Activated CD8-positive, alpha-beta memory T cell treated with anti-CD3 and anti-CD28 coated beads for 1 hour (primary cell): ENCODE measurements at places on chromosomes 7 and 10.

DNA sequence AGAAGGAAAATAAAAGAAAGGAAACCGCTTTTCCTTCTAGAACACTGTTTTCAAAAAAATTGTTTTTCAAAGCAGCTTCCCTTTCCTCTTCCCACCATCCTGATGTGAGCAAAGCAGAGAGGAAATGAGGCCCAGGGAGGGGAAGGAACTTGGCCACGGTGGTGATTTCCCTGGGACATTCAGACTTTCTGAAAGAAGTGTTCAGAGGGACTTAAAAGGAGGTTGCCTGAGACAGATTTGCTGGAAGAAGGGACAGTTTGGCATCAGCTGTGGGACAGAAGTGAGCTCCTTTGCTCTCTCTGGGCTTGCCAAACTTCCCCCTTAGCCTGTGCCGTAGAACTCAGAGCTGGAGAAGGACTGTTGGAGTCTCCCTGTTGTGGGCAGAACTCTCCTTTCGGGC lies 30.3 kb downstream of the ADCYAP1R1 start:
- no peak for DNase-seq

DNA sequence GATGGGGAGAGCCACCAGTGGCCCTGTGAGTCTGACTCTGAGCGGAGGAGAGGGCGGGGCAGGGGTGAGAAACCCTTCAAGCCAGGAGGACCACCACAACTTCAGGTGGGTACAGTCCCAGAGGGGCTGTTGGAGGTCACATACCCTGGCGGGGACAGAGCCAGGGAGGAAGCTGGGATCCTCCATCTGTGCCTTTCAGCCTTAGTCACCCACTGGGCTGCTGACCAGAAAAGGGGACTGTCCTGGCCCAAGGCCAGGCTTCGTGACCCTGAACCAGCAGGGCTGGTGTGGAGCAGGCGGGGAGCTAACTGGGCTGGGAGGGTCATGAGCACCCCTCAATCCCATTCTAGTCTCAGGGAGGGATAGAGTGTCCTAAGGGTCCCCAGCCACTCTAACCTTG lies 1.5 kb upstream of the CALHM3 start:
- no peak for DNase-seq

- DNase-seq, result no peak
Observed at GRCh38 chr7:29449569-29450260, 113.9 kb upstream of the PRR15 start.

DNA sequence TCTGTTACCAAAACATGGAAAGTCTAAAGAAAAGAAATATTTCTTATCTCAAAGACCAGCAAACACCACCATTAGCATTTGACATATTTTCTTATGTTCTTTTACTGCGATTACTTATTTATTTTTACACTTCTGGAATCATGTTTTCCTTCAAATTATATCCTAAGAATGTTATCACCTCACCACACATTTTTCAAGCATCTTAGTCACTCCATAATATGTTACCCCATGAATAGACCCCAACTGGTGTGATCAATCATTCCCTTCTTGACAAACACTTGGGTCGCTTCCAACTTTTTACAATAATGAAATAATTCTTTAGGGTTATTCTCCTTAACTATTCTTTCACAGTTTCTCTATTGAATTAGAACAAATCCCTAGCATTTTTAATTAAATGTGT lies 67.4 kb downstream of the AMPH start:
- DNase-seq, result no peak

- DNase-seq, result no peak
Observed at GRCh38 chr7:79471283-79471682, 17.8 kb upstream of the MAGI2 start.

DNA sequence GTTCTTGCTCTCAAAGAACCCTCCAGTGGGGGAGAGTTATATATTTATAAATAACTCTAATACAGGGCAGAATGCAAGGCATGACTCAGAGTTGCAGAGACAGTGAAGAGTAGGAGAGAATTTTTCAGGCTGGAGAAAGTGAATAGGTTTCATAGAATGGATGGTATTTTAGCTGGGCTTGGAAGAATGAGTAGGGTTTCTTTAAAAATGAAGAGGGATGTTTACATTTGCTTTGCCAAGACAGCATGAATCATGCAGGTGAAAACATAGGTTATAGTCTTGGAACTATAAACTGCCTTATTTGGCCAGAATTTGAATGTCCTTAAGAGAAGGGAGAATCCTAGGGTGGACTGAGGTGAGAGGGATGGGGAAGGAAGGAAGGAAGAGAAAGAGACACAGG lies 124.8 kb downstream of the CPED1 start:
- no peak for DNase-seq

GRCh38 chr7:91193141-91193540 lies 71.1 kb upstream of the FZD1 start:
- no peak for DNase-seq

DNA sequence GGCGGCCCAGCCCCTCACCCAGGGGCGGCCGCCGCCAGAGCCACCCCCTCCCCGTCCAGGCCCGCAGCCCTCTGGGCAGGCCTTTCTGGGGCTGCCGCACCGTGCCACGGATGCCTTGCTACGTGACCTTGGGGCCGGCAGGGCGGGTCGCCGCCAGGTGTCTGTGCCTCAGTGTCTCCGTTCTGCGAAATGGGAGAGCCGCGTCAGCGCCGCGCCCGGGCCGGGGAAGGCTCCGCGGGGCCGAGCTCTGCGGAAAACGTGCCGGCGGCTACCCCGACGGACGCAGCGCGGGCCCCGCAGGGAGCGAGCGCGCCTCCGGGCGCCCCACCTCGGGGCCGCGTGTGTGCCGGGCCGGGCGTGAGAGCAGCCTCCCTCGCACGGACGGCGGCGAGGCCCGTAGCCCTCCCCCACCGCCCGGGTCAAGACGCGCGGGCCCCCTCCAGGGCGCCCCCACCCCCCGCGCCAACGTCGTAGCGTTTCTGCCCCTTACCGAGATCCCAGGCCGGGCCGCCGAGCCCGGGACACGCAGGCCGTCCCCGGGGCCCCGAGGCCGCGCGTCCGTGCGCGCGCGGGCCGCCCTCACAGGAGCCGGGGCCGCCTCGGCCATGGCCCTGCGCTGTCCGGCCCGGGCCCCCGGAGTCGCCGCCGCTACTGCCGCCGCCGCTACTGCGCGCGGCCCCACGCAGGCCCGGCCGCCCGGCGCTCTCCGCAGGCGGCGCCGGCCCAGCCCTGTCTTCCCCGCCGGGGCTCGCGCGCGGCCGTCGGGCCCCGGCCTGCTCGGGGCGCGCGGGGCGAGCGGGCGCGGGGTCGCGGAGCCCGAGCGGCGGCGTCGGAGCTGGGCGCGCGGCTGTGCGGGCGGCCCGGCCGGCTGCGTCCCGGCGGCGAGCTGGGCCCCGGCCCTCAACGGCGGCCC lies 1.1 kb downstream of the ZNF777 start:
- no peak for DNase-seq

DNA sequence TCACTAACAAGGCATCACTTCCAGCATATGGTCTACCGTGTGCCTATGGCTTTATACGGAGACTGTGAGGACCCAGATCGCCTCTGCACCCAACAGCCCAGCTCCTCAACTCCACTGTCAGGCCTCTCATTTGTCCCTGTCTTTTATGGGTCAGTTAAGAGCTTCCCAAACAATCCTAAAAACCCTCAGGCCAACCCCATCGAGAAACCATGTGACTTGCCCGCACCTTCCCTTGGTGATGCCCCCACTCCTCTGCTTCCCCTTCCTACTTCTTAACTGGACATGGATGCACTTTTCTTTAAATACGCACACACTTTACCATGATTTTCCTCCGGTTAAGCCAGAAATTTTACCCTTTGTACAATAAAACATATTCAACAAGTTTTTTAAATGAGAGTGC lies 46.8 kb downstream of the BAIAP2L1 start:
- no peak for DNase-seq

- DNase-seq, result no peak
Observed at GRCh38 chr7:968205-969105, 6.9 kb downstream of the COX19 start.

DNA sequence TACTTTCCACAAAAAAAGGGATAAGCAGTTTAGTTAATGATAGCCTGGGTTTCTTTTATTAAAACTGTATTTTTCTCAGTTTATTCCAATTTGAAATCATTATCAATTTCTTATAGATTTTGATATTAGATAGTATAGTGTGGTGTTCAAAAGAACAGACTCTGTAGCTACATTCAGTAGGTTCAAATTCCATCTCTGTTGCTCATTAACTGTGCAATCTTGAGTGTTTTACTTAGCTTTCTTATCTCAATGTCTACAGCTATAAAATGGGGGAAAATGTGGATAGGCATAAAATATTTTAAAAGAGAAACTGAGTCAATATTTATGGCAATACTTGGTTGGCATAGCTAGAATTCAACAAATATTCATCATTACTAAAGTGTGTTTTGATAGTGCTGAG lies 86.9 kb upstream of the SEMA3A start:
- no peak for DNase-seq

DNA sequence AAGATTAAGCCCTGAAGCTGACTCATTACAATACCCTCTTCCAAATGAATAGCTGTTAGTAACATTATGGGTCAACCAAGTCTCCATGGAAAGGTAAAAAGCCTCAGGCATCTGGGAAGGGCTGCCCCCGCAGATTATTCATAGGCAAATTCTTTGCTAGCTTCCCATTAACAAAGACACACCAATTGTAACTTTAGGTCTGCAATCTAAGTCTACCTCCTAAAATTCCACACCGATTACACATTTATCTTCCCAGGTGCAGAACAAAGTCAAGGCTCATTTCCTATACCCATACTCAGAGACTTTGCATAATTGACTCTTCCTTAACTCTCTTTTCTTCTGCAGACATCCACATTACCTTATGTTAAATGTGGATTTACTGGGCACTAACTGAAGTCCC lies 826.3 kb upstream of the MBL2 start:
- no peak for DNase-seq

GRCh38 chr7:51619880-51620279 lies 303.3 kb upstream of the COBL start:
- no peak for DNase-seq

DNA sequence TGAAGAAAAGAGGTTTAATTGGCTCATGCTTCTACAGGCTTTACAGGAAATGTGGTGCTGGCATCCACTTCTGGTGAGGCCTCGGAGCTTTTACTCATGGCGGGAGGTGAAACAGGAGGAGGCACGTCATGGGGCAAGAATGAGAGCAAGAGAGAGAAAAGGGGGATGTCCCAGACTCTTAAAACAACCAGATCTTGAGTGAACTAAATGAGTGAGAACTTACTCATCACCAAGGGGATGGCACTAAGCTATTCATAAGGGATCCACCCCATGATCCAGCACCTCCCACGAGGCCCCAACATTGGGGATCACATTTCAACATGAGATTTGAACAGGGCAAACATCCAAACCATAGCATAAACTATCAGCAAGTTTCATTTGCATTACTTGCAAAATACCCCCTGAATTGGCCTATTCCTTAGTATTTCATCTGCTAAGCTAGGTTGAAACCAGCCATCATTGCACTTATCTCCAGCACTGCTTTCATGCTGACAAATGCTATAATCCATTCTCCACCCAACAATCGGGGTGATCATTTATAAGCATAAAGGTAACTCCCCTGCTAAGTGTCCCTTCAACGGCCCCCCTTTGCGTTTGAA lies 179.0 kb downstream of the NOC3L start:
- DNase-seq, result no peak

DNA sequence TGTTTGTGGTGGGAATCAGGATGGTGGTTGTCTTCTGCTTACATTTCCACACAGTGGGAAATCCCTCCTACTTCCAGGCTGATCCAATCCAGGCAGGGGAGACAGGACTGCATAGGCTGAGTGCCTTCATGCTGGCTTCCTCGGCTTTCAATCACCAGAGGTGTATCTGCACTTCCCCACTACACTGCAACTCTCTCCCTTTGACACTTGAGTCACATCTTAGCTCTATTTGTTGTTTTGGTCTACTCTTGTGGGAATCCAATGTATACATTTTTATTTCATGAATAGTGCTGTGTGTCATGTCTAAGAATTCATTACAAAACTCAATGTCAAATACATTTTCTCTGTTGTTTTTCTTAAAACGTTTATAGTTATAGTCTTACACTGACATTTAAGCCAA lies 735.6 kb downstream of the XPNPEP1 start:
- DNase-seq, result no peak

DNA sequence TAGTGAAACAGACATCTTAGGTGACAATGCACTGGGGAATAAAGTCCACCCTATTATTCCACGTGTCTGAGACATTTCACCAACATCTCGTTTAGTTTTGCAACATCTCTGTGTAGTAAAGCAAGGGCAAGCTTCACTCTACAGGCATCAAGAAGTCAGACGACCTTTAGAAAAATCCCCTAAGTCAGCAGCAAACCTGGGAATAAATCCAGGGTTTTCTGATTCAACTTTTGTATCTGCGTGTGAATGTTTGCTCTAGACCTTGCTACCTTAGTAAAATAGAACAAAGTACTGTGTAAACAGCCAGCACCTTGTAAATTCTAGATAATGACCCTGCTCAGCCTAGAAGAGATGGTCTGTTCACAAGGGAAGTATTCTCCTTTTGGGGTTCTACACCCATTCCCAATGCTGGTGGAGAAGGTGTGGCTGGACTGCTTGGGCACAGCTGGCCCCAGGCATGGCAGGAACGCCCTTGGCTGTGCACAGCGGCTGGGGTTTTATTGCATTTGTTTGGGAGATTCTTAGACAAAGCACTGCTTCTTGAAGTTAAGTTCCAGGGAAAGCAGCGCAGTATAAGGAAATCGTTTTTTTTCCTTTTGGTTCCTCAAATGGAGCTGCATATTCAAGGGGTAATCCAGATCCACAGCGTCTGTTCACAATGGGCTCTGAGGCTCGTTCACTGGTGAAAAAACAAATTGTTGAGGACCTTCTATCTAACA lies 38.3 kb upstream of the GALNTL5 start:
- no peak for DNase-seq

- DNase-seq, result no peak
Observed at GRCh38 chr10:55374917-55375316, 573.9 kb upstream of the PCDH15 start.

GRCh38 chr7:83588602-83589240 lies 60.2 kb downstream of the SEMA3E start:
- no peak for DNase-seq

DNA sequence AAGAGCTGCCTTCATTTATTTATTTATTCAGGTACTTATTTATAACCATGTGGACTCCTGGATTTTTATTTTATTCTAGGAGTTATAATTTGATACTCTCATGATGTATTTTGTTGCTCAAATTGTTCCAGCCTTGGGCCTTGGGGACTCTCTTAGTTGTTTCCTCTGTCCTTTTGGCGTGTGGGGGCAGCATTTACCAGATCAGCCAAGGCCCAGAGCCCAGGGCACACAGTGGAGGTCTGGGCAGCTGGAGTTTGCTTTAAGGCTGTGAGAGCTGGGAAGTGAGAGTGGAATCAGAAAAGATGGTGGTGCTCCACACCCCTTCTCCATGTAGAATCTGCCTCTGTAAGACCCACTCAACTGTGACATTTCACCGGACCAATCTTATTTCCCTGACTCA lies 398.9 kb downstream of the RPS24 start:
- DNase-seq, result no peak
